ENCODE measurements at places on chromosomes 1 and 21.

DNA sequence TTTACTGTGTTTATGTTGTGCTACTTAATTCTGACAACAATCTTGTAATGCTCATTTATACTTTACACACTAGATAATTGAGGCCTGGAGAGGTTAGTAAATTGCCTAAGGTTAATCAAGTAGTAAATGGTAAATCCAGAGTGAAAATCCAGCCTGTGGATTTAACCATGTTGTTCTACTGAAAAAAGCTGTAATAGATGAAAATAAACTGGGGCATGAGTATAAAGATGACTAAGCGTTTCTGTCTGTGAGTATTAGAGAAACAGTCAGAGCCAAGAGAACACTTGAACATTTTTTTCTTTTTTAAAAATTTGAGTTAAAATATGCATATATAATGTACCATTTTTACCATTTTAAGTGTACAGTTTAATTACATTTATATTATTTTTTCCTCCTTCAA, 47.9 kb upstream of the LEPR start:
- DNase-seq: no peak

GRCh38 chr1:47388891-47389238, 27.2 kb upstream of the FOXE3 start:
- DNase-seq: peak; percentile 76

- no peak for DNase-seq
Observed at GRCh38 chr1:17475752-17476151, 36.3 kb upstream of the RCC2 start.

DNA sequence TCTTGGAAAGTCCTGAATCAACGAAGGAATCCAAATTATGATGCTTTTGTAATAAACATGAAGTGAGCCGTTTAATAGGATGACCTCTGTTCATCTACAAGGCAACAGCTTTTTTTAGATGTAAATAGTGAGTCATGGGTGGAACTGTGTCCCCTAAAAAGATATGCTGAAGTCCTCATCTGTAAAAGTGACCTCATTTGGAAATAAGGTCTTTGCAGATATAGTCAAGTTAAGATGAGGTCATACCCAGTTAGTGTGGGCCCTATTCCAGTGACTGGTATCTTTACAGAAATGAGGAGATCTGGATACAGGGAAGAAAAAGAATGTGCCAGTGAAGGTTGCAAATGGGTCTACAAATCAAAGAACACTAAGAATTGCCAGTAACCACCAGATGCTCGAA, 1287.3 kb upstream of the ADGRL4 start:
- DNase-seq: no peak

Measured in NCI-H2227 treated with DMSO at 0.1 percent for 48 hours (cell line).